Stimulated activated CD8-positive, alpha-beta memory T cell treated with anti-CD3 and anti-CD28 coated beads, Interleukin-7, amount 100 ng/mL, for 24 hours (primary cell): ENCODE measurements at places on chromosomes 11 and 22.

DNA sequence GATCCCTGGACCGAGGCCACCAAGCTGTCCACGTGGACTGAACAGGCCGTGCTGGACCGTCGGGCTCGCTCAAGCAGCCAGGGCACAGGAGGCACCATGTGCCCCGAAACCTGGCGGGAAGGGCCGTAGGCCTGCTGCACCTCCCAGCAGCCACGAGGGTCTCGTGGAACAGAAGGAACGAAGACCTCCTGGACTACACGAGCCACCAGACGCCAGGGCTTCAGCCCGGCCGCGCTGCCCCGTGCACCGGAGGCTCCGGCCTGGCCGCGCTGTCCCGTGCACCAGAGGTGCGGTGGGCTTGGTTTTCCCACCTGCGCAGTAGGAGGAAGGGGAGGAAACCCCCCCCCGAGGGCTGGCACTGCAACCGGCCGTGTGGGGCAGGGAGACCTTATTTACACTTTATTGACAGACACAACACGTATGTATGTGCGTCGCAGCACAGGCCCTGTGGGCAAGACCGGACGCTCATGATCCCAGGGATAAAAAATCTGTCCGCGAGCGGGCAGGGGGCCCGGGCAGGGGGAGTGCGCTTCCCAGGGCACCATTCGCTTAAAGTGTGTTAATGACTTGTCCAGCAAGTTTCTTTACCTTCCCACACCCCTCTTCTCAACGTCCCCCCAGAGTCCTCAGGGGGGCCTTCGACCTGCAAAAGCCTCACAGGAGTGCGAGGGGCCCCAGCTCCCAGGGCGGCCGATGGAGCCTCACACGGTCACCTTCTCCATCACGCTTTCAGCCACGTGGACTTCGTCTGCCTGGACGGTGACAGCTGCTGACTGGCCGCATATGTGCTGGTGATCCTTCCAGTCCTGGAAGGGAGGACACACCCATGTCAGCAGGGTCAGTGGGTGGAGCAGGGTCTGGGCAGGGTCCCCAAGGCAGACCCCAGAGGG is 7.0 kb downstream of the DRD4 start:
- no peak for DNase-seq

- DNase-seq = no peak
Observed at GRCh38 chr11:132746305-132746704, 786.0 kb downstream of the OPCML start.

- DNase-seq = no peak
Observed at GRCh38 chr11:128884703-128885338, 6.3 kb upstream of the KCNJ5 start.

DNA sequence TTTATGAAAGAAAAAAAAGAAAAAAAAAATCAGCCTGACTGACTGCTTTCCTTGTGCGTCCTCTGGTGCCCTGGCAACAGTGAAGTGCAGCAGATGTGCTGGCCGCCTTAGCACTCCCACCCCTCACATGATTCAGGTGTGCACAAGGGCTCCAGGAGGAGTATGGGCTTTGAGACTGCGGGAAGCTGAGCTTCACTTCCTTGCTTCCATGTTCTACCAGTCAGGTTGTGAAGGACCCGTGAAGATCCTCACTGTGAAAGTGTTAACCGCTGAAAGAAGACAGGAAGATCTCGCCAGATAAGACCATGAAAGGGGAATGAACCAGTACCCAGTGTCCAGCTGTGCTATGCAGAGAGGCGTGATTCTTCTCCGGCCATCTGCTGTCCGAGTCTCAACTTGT is 48.2 kb downstream of the HIRA start:
- no peak for DNase-seq

GRCh38 chr22:46865052-46865434 is 102.6 kb downstream of the TBC1D22A start:
- DNase-seq = no peak

DNA sequence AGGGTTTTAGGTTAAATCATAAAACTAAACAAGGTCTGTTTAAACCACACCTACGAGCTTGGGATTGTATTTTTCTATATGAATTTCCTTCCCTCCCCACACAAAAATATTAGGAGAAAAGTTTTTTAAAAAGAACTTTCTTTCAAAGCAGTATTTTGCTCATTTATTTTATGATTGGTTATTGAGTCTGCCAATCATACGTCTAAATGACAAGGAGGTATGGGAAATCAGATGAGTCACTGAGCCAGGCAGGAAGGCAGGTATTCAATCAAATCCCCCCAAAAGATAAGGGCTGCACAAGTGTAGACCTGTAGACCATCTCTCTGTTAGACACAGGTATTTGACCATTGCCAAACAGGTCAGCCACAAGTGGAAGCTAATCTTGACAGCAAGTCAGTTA is 440.1 kb upstream of the CCDC90B start:
- DNase-seq = no peak

- DNase-seq = no peak
Observed at GRCh38 chr11:18749681-18750319, 23.8 kb upstream of the IGSF22 start.

DNA sequence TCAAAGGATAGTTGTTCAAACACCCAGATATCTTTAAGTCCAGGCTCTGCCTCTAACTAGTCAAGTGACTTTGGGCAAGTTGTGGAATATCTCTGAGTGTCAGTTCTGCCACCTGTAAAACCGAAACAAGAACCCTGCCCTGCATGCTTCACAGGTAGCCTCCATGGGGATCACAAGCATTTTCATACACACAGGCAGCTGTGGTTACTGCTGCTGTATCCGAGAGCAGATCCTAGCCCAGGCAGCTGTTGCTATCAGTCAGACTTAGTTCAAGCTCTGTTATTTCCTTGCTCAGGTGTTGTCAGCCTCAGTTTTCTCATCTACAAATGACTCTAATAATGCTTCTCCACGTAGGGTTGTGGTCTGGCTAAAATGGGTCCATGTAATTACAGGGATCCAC is 6.5 kb upstream of the RASD2 start:
- no peak for DNase-seq

GRCh38 chr22:33464698-33465097 is 406.5 kb upstream of the SYN3 start:
- DNase-seq = no peak

- no peak for DNase-seq
Observed at GRCh38 chr11:122179961-122180834, 64.2 kb upstream of the BLID start.

- no peak for DNase-seq
Observed at GRCh38 chr22:24104307-24105012, 76.8 kb upstream of the SUSD2 start.
